ENCODE measurements at places on chromosomes 4 and X.

- no peak for DNase-seq
These were observed 47.7 kb upstream of the FAT4 start for GRCh38 chr4:125266901-125267604.

GRCh38 chrX:115226929-115227328, 7.0 kb downstream of the LRCH2 start:
- DNase-seq: peak; percentile 14

DNA sequence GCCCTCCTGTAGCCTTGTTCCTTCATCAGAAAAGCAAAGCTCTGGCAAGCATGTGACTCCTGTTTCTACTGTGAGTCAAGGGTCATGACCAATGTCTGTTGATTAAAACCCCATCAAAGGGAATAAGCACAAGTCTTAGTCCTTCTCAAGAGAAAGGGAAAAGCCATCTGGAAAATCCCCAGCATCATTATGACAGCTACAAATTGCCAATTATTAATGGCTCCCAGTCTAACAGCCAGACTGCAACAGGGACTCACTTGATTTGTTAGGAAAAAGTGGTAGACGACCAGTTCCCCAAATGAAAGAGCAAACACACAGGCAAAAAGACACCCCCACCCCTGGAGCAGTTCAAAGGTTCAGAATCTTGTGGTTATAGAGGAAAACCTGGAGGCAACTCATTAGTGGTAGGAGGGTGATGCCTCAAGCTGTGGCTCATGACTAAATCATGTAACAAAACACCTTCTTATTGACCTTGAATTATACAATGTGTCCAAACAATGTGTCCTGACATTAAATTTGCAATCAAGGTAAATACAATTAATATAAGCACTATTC, 315.7 kb downstream of the HNRNPD start:
- DNase-seq: no peak

- DNase-seq: no peak
These were observed 7.5 kb downstream of the SEPTIN6 start for GRCh38 chrX:119685225-119686066.

GRCh38 chrX:47587091-47587891, 5.1 kb downstream of the TIMP1 start:
- DNase-seq: no peak

GRCh38 chr4:186475202-186475601, 80.2 kb downstream of the MTNR1A start:
- no peak for DNase-seq

- no peak for DNase-seq
These were observed 82.3 kb downstream of the DNAAF6 start for GRCh38 chrX:107288676-107289075.

- no peak for DNase-seq
These were observed 23.5 kb downstream of the INTS6L start for GRCh38 chrX:135543924-135544323.

DNA sequence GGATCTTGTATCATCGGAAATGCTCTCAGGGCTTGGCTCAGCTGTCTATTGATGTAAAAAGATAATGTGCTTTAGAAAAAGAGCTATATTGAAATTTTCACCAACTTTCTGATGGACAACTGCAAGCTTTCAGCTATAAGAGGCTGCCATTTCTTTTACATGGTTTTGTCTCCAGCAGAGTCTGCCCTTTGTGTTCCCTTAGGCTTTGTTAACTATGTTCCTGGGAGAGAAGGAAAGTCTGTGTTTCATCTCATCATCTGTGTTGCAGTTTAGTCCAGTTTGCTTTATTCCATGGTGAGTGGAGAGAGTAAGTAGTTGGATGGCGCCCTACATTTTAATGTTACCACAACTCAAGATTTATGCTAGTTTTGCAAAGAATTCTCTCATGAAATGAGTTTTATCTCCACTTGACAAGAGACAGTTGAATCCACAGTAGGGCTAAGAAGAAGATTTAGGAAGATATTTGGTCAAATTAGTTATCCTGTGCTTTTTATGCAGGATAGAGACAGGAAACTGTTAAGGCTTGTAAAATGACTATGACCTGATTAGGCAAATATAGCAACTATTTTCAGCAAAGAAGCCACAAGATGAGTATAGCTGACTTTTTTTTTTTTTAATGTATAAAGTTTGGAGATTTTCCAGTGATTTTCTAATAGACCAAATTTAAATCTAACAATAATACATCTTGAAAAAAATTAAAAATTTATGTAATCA, 16.5 kb downstream of the SEPTIN11 start:
- no peak for DNase-seq

GRCh38 chr4:56220261-56220660, 167.0 kb downstream of the AASDH start:
- DNase-seq: no peak

DNA sequence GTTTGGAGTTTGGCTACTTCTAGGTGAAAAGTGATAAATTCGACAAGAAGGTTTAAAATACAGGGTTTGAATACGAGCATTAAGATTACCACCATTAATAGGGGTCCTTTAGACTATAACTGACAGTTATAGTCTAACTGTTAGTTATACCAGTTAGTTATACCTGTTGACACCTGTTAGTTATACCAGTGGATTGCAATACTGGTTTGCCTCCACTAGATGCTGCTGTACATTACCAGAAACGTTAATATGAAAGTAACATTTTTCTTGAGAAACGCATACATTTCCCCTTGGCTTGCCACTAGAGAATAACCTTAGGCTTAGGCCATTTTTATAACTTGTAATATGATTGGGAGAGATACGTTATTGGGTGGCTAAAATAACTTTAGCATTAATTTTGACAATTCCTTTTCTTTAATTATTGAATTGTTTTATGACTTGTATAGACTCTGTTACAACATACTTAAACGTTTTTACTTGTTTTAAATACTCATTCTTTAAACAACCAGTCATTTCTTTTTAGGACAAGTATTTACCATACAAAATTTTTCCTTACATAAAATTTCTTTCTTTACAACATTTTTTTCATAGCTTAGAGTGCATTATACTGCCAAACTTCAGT, 911.2 kb downstream of the FSTL5 start:
- no peak for DNase-seq

- DNase-seq: no peak
These were observed 63.5 kb upstream of the PJA1 start for GRCh38 chrX:69228732-69229131.

GRCh38 chrX:150503898-150504219, 64.6 kb upstream of the MTM1 start:
- no peak for DNase-seq

GRCh38 chr4:89026542-89026941, 30.4 kb downstream of the FAM13A start:
- DNase-seq: no peak

Data from cerebellar nuclear complex (tissue), 1 donor.